ENCODE measurements at places on chromosomes 3 and 15.
A peak's percentile ranks its signal among the peaks of the same experiment; 100 is the strongest.

DNA sequence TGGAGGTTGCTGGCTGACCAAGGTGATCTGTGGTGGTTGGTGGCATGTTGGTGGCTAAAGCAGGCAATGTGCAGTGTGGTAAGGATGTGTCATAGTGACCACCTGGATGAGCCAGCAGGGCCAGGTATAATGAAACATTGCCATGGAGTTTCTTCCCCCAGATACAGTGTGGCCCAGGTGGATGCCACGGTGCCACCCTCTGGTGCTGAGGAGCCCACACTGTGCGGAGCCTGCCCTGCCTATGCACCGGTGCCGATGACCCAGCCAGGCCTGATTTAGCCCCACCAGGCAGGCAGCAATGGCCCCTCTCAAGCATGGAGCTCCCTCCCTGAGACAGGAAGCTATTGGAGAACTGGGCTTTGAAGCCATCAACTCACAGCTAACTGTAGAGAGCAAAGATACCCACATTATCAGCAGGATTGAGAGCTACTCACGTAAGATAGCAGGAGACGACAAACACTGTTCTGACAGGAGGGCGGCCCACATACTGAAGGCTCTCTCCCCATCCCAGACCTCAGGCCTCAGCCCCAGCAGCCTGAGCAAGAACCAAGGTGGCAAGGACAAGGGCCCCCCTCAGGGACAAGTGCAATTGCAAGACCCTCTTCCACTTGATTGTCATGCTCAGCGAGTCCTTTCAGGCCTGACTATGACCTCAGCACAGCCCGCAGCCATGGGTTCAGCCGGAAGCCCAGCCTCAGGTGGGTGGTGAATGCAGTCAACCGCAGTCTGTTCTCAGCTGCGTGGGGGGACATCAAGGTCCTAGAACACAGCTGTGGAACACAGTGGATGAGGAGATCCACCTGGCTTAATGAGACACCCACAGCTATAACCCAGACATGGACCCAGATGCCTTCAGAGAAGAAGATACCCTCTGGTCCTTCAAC, 82.8 kb upstream of the CDV3 start:
- no peak for DNase-seq

DNA sequence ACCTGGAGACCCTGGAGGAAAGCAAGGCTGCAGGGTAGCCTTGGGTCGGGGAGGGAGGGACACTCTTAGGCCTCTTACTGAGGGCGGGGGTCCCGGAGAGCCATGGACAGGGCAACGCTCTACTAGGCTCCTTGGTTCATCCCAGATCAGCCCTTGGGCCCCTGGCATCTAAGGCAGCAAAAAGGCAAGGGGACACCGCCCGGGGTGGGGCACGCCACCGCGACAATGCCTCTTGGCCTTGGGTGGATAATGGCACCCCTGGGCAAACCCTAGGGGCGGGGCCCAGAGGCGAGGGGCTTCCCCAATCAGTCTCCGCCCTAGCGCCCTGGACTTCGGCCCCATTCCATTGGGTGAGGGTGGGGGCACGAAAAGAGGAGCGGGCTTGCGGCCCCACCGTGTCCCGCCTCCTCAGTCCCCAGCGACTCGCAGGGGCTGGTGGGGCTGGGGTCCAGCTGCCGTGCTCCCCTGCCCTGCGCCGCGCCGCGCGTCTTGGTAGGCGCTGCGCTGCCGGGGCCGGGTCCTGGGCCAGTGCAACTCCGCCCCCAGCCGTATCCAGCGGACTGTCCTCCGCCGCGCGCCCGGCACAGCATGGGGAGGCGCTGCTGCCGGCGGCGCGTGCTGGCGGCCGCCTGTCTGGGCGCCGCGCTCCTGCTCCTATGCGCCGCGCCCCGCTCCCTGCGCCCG, at the start of gene CHST13:
TSS of gene CHST13 (plus strand) at position 411 of the 684 bp plus-strand sequence. CDS start at position 589, 178 bp downstream.
- DNase-seq = peak; percentile 43

DNA sequence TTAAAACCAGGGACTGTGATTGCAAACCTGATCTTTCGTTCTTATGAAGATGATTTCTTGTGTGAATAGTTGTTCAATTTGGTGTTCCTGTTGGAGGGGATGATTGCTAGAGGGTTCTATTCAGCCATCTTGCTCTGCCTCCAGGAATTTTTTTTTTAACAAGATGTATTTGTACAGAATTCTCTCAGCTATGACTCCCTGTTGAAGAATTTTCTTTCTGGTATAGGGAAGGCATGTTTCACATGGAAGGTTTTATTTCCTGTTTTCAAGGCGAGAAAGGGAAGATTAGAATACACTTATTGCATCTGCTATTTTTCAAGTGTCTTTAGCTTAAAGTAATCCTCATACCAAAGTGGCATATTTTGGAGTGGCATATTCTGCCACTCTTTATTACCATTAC, 5.6 kb upstream of the LRRC34 start:
- peak; percentile 32 for DNase-seq

DNA sequence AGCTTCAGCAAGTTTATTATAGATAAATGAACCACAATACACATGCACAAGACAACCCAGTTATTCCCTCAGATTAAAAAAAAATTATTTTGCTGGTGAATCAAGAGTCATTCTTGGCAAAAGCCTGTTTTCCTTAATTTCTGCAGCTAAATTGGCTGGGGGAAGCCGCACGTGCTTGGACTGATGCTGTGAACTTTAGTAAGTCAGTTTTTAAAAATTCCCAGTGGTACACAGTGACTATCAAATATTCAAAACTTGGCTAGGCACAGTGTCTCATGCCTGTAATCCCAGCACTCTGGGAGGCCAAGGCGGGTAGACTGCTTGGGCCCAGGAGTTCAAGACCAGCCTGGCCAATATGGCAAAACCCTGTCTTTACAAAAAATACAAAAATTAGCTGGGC, 23.9 kb downstream of the EHD4 start:
- DNase-seq = no peak

DNA sequence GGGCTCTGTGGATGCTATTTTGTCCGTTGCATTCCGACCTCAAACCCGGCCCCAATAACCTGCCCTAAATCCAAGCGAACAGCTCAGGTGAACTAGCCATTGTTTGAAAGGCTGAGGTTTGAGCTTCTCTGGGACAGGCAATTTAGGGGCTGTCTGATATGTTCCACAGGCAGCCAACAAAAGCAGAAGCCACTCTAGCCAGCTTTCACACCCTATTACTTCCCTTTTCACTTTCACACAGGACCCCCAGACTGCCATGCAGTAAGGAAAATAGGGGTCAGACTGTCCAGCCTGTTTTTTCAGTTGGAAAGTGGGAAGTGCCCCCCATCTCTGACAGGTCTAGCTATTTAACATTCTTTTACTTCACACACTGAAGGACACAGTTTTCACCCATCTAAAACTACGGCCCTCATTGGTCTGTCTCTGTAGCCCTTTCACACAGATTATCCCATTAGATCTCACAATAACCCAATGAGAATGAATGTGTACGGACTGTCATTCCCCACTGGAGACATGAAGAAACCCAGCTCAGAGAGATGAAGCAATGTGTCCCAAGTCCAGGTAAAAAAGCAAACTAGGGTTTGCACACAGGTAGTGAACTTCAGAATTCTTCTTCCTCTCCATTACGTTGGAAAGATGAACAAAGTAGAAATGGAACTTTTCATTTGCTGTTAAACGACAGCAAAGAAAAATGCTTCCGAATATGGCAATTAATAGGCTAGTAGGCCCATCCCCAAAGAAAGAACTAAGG, 1.9 kb downstream of the CCDC12 start:
- DNase-seq = no peak

GRCh38 chr15:69046781-69047180, 32.3 kb downstream of the NOX5 start:
- DNase-seq = no peak

- DNase-seq = no peak
These were observed 11.0 kb downstream of the TSPAN3 start for GRCh38 chr15:77059786-77060361.

DNA sequence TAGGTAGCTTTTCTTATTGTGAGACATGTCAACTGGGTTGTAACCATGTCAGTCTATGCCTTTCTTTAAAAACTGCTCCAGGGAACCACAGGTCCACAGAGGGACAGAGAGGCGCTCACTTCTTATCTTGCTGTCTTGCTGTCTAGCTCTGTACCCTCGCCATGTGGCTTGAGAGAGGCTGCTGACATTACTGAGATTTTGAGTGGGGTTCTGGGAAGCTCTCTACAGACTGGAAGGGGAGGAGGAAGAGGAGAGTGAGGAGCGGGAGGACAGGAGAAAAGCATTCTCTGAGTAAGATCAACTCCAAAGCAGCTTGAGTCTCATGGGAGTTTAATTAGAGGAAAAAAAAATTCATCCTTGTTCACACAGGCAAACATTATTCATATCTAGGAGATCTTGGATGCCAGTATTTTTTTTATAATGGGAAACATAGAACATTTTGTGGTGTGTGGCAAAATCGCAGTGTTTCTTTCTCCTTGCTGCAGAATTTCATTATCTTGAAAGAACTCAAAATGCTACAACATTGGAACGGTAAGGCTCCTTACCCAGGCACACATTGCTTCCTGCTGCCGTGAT, 1037.0 kb upstream of the NR2F2 start:
- DNase-seq = no peak

DNA sequence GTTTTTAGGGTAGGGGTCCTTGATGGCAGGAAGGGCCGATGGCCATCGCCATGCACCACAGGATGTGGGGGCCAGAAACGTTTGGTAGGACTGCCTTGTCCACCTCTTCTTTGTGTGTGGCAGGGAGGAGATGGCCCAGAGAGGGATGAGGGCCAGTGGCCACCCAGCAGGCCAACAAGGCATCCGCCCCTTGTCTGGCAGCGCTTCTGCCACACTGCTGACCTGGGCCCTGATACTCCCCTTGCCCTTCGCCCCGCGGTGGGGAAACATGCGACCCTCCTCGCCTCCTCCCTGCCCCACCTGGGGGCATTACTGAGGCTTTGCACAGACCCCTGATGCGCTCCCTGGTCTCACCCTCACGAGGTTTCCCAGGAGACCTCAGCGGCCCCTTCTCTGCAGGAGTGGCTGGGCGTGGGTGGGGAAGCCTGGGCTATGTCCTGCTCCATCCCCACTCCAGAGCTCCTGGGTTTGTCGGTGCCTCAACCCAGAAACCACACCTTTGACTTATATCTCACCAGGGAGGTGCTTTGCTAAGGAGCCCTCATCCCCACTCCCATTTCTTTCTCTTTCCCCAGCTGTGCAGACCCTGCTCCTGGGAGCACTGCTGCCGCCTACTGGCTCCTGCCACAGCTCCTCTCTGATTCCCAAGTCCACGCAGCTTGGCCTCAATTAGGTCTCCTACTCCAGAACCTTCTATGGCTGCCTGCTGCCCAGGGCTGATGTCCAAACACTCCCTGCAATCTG, 38.7 kb downstream of the FEM1B start:
- no peak for DNase-seq

DNA sequence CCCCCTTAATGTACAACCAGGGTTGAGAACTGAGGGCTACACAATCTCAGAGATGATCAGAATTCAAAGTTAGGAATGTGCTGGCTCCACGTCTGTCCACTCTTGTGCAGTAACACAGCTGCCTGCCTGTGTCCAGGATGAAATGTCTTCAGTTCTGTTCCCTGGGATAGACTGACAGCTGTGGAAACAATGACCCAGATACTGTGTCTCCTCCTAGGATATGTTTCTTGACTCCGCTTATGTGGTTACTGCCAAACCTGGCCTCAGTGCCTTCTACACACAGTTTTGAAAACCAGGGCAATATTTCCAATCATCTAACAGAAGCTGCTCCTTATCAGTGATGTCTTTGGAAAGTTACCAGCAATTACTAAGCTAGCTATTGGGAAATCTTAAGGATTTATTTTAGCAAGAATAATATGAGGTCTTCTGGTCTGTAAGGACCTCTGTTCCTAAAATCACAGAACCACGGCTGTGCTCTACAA, 67.6 kb downstream of the NOX5 start:
- peak; percentile 34 for DNase-seq

GRCh38 chr3:182435860-182436259, 357.4 kb upstream of the ATP11B start:
- no peak for DNase-seq

DNA sequence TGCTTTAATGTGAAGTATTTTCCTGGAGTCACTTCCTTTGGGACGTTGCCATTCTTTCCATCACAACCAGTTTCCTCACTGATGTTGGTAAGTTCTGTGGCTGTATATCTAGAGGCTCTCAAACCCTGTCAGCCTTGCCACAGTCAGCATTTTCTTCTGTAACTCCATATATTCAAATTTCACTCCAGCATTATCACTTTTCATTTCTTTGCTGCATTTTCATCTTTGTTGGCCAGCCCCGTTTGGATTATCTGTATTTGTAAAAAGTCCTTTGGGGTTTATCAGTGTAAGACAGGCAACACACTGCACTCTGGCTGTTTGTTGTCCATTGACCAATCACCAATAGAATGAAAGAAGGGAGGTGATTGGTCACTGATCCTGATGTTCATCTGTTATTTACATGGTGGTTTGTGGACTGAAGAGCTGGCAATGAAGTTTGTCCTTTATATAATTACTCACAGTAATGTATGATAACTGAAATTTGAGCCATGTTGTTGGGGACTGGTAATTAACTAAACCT, 20.3 kb downstream of the GMPS start:
- peak; percentile 16 for DNase-seq

DNA sequence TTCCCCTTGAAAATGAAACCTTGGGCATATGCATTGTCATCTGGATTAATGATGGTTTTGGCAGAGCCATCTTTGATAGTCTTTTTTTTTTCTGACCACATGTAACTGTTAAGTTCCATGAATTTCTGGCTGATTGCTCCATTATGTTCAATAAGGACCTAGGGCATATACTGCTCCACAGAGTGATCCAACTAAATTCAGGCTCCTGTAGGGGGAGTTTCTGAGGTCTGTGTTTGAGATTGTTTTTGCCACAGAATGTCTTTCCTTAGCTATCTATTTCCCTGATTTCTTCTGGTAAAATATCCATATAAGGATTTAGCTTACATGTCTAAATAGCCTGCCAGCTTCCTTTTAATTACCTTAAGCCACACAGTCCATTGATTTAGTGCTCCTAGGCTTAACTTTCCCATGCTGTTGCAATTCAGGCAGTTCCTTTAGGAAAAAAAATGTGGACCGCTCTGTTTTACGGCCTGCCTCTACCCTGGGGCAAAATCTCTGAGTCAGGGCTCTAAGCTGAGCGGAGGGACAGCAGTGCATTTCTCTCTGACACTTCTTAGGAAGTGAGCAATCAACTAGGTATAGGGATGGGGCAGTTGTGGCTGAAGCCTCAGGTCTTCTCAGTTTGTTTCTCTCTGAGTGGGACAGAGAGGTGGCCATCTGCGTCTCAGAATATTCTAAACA, 796.2 kb downstream of the NR2F2 start:
- DNase-seq = no peak

DNA sequence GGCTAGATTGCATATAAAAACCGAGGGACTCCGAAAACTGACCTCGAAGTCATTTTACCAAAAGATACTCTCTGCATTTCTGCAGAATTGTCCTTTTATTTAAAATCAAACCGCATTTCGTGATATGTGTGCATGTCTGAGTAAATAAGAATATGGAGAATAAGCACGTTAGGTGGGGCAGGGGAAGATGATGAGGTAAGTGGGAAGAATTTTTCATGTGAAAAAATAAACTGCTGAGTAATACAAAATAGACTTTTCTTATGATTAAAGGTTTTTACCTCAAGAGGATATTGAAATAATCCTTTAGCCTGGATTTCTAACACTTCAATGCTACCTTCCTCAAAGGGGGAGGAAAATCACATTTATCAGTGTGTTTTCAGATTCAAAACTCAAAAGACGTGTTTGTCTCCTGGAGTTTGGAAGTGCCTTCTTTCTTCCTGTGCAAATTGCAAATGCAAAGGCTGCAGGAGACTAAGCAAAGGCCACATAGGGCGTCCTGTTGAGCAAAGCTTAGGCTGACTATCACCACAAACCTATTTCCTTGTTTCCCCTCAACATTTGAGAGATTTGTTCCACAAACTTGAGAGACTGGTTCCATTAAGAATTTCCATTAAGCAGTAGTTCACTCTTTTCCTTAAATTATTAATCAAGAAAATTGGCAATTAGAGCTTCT, 813.5 kb downstream of the MCTP2 start:
- DNase-seq = no peak
